ENCODE measurements at places on chromosomes 6 and 20. TPM values are rescaled to one million over a fixed set of nuclear protein-coding genes. Genes with fewer than 3 reads are reported as not detected.

DNA sequence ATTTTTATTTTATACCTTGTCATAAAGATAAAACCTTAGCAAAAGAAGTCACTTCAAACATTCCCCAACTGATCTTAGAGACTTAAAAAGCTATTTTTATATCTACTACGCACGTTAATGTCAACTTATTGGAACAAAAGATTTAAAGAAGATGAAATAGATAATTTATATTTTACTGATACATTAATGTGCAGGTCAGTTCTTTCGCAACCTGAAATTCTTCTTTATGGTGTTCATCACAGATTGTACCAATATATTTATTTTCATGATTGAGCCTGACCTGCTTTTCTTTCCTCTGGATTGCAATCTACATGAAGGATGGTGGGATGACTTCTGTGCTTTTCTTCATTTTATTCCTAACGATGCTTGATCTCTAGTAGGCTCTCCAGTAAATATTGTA is 596.3 kb downstream of the PHF3 start:
- no peaks in the 10 kb centered on the region for H3K4me1 ChIP-seq
- H3K4me3 ChIP-seq = no peak overlapping the region
- no peaks in the 10 kb centered on the region for H3K36me3 ChIP-seq

- no peaks in the 10 kb centered on the region for H3K36me3 ChIP-seq
- peaks cover 12% of the 10 kb centered on the region for H3K4me1 ChIP-seq
- H3K4me3 ChIP-seq = peak overlapping the region; percentile 0
- H3K27ac ChIP-seq = peak overlapping the region; percentile 34
- no peaks in the 10 kb centered on the region for H3K27me3 ChIP-seq
Observed at GRCh38 chr20:5674176-5674660, 76.0 kb upstream of the SHLD1 start.

GRCh38 chr6:168167431-168168315 is 88.7 kb upstream of the FRMD1 start:
- H3K36me3 ChIP-seq = peaks cover 12% of the 10 kb centered on the region
- DNase-seq = no peak
- H3K27me3 ChIP-seq = no peaks in the 10 kb centered on the region
- no peak overlapping the region for H3K4me3 ChIP-seq

- H3K4me3 ChIP-seq = peak overlapping the region; percentile 88
- H3K27me3 ChIP-seq = no peaks in the 10 kb centered on the region
- H3K36me3 ChIP-seq = peaks cover 3% of the 10 kb centered on the region
- no peak for DNase-seq
Observed at GRCh38 chr20:59938221-59938620, 1.9 kb downstream of the PPP1R3D start.

DNA sequence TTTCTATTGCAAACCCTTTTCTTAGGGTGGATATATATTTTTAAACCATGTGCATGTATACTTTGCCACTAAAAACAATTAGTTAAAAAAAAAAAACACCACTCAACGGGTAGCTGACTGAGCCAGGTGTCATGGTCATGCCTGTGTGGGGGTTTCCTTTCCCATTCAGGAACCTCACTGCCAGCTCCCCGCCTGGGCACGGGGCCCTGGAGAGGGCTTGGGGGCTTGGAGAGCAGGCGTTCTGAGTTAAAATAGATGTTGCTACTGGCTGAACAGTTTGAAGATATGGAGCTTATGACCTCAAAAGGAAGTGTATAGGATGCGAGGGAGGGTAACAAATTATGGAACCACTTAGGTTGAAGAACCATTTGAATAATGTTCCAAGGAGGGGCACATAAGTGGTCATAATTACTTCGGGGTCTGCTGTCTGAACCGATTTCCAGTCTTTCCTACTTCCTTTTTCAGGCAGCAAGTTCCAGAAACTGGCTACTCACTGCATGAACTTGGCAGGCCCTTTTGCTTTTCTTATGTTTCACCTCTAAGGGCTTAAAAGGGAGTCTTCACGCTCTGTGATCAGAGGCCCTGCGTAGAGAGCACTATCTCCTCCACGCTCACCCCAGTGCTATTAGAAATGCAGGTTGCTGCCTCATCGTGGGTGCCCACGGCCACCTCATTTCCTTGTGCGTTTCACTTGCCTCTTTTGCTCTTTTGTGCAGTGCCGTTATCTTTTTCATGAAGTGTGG is 9.9 kb downstream of the STX16 start:
- no peaks in the 10 kb centered on the region for H3K27me3 ChIP-seq

DNA sequence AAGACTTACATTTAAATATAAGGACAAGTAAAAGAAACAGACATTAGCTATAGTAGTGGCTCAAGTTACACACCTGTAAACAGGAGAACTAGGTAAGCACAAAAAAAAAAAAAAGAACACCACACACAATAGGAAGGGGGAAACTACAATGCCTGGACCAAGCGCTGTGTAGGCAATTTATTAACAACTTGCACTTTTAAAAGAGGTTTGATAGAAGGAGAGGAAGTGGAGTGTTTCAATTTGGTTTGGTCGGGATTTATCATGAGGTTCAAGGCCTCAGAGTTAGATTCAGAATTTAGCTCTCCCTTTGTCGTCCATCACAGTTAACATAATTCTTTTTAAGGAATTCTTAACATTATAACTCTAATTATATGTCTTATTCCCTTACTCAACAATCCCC is 1.1 kb upstream of the USP49 start:
- H3K36me3 ChIP-seq = no peaks in the 10 kb centered on the region
- H3K27me3 ChIP-seq = no peaks in the 10 kb centered on the region
- H3K4me1 ChIP-seq = peaks cover 16% of the 10 kb centered on the region
- H3K27ac ChIP-seq = peak overlapping the region; percentile 96
- no peak overlapping the region for H3K4me3 ChIP-seq

The CST3 gene
- 0.30 TPM for total RNA-seq

The OR2J3 gene
- total RNA-seq = not detected

The CSE1L gene
- 61.3 TPM for total RNA-seq

The PACRG gene
- not detected for total RNA-seq

The PRELID3B gene
- 181 TPM for total RNA-seq

All from activated T-cell treated with anti-CD3 and anti-CD28 coated beads, Interleukin-2, amount 50 U/mL, for 72 hours (primary cell).